ENCODE measurements at places on chromosomes 1 and 21. TPM values are rescaled to one million over a fixed set of nuclear protein-coding genes. Genes with fewer than 3 reads are reported as not detected.

Gene NES
- total RNA-seq, result 9.6 TPM

Gene LY9
- total RNA-seq, result not detected

GRCh38 chr1:57887964-57888491 is 464.2 kb upstream of the DAB1 start:
- DNase-seq, result no peak

DNA sequence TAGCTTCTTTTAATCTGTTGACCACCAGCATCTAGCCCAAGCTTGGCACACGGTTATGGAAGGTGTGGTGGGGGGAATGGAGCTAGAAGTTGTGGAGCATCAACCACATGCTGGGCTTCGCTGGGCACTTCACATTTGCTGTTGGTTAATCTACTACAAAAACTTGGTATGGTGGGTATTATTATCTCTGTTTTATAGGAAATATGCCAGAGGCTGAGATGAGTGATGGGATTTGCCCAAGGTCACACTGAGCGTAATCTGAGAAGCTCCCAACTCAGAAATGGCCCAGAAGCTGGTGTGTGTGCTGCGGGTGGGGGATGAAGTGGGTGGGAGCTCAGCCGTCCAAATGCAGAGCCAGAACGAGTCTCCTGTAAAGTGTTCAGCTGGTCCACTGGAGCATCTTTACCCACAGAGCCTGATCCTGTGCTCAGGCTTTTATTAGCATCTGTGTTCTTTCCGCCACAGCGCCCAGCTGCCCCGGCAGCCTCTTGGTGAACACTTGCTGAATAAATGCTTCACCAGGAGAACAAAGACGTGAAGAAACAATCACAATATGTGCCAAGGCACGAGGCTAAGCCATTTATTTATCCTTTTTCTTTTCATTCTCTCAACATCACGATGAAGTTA is 98.6 kb upstream of the JUN start:
- no peak for DNase-seq

DNA sequence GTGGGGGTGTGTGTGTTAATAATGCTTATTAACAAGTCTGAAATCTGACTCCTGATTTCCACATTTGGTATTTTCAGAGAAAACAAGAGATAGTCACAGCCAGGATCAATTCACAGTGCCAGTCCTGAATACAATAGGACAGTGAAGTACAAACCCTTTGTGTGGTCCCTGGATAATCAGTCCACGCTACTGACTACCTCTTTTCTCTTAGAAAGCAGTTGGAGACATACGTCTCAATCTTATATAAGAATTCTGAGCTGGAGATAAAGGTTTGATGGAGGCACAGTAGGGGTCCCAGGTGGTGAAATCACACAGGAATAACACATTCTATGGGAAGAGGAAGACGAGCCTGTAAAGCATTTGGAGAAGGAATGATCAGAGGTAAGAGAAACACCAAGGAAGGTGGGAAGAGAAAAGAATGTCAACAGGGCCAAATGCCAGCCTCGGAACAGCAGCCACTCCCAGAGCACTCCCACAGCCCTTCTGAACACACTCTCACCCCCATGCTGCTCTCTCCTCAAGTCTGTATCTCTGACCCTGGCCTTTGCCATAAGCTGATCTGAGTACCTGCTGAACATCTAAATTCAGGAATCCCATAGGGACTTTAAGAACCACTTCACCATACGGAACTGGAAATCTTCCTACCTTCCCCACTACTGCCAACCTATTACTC is 48.6 kb downstream of the TRAF5 start:
- no peak for DNase-seq

GRCh38 chr1:33993301-33993700 is 129.4 kb downstream of the HMGB4 start:
- no peak for DNase-seq

GRCh38 chr1:25875856-25876692 is 566 bp upstream of the PAQR7 start:
- DNase-seq, result no peak

DNA sequence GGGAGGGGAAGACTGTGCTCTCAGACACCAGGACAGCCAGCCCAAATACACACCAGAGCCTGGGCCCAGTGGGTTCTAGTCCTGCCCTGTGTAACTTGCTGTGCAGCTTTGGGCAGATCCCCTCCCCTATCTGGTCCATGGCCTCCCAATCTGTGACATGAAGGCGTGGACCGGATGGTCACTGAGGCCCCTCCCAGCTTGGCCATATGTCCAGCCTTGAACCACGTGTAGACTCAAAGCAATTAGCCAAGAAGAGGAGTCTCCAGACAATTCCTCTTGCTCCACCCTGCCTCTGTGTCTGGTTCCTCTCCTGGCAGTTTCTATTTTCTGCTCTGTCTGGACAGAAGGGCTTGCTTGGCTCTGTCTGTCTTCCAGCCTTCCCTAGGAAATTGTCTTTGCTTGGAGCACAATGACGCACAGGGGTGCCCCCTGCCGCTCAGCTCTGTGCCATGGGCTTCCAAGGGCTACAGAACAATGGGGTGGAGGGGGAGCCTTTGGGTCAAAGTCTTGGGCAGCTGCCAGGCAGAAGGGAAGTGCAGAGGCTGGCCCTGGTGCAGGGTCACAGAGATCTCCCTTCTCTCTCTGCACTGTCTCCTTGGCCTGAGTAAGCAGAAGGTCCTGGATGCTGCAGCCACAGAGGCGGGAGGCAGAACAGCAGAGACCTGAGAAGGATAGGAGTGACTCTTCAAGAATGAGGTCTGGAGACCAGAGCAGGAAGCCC is 66.1 kb downstream of the TENT5C start:
- peak; percentile 73 for DNase-seq

- DNase-seq, result no peak
Observed at GRCh38 chr1:205963352-205964155, 20.3 kb upstream of the SLC26A9 start.

Measured in ovary (tissue), 10 donors.